CD8-positive, alpha-beta memory T cell (primary cell): ENCODE measurements at places on chromosomes 12 and 14.

- peaks cover 7% of the 10 kb centered on the region for H3K4me1 ChIP-seq
- H3K36me3 ChIP-seq: no peaks in the 10 kb centered on the region
- no peak overlapping the region for H3K27ac ChIP-seq
- DNase-seq: no peak
- H3K4me3 ChIP-seq: no peak overlapping the region
- H3K27me3 ChIP-seq: no peaks in the 10 kb centered on the region
These were observed 112.7 kb downstream of the SCARB1 start for GRCh38 chr12:124750787-124751471.

DNA sequence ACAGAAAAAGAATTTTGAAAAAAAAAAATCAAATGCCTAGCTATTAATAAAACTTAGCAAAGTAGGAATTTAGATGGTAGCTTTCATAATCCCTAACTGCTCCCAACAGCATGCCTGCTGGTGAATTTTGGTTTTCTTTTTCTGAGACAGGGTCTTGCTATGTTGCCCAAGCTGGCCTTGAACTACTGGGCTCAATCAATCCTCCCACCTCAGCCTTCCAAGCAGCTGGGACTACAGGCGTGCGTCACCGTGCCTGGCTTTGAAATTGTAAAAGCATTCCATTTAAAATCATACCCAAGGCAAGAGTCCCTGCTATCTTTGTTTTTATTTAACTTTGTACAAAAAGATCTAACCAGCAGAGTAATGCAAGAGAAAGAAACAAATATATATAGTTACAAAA is 20.7 kb downstream of the FBXO21 start:
- no peak overlapping the region for H3K4me3 ChIP-seq
- DNase-seq: no peak
- no peaks in the 10 kb centered on the region for H3K27me3 ChIP-seq
- no peak overlapping the region for H3K27ac ChIP-seq

- no peak overlapping the region for H3K27ac ChIP-seq
- no peaks in the 10 kb centered on the region for H3K27me3 ChIP-seq
- no peak overlapping the region for H3K4me3 ChIP-seq
- no peak for DNase-seq
- H3K36me3 ChIP-seq: peaks cover 22% of the 10 kb centered on the region
- no peaks in the 10 kb centered on the region for H3K4me1 ChIP-seq
These were observed 52.3 kb downstream of the RAB35 start for GRCh38 chr12:120064054-120064940.

- no peak overlapping the region for H3K27ac ChIP-seq
- no peaks in the 10 kb centered on the region for H3K27me3 ChIP-seq
- no peaks in the 10 kb centered on the region for H3K36me3 ChIP-seq
These were observed 51.1 kb upstream of the PWP1 start for GRCh38 chr12:107634530-107634929.

DNA sequence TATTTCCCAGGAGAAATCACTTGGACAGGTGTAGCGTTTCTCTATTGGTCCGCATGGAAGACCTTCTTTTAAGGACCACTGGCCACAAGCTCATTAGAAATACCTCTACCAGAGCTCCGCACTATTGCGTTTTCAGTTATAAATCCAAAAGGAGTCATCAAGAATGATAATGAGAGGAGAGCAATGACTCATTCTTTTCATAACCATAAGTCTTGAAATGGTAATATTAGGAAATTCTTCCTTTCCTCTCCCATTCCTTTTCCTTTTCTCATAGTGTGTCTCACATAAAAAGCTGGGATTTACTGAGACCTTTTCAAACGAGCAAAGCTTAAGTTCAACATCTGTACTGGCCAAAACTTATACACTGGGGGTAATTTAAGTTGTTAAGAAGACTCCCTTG is 215.7 kb downstream of the CPNE8 start:
- H3K4me1 ChIP-seq: no peaks in the 10 kb centered on the region
- H3K27ac ChIP-seq: no peak overlapping the region
- H3K4me3 ChIP-seq: no peak overlapping the region
- H3K36me3 ChIP-seq: no peaks in the 10 kb centered on the region
- DNase-seq: no peak
- no peaks in the 10 kb centered on the region for H3K27me3 ChIP-seq

DNA sequence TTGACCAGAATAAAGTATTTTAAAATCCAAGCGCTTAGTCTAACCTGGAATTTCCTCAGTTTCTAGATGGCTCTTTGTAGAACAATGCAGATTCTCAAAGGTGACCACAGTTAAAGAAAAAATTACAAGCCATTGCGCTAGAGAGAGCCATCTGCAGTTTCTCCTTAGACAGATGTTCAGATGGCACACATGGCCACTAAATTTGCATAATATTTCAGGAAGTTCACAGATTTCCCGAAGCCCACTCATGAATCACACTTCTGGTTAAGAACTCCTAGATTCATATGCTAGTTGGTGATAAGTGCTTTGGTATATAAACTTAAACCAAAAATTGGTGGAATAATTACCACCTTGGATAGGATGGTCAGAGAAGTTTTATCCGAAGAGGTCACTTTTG is 749 bp downstream of the AKAP3 start:
- DNase-seq: no peak
- peaks cover 16% of the 10 kb centered on the region for H3K4me1 ChIP-seq
- no peaks in the 10 kb centered on the region for H3K27me3 ChIP-seq
- H3K27ac ChIP-seq: peak overlapping the region; percentile 87
- no peaks in the 10 kb centered on the region for H3K36me3 ChIP-seq

GRCh38 chr12:89645434-89645833 is 63.2 kb downstream of the ATP2B1 start:
- DNase-seq: no peak
- H3K27ac ChIP-seq: no peak overlapping the region
- peaks cover 6% of the 10 kb centered on the region for H3K4me1 ChIP-seq
- no peaks in the 10 kb centered on the region for H3K36me3 ChIP-seq
- H3K4me3 ChIP-seq: no peak overlapping the region
- H3K27me3 ChIP-seq: no peaks in the 10 kb centered on the region

GRCh38 chr14:101033446-101034165 is 130.1 kb upstream of the RTL1 start:
- no peaks in the 10 kb centered on the region for H3K27me3 ChIP-seq
- DNase-seq: peak; percentile 23
- H3K36me3 ChIP-seq: no peaks in the 10 kb centered on the region
- no peak overlapping the region for H3K4me3 ChIP-seq
- H3K27ac ChIP-seq: no peak overlapping the region

DNA sequence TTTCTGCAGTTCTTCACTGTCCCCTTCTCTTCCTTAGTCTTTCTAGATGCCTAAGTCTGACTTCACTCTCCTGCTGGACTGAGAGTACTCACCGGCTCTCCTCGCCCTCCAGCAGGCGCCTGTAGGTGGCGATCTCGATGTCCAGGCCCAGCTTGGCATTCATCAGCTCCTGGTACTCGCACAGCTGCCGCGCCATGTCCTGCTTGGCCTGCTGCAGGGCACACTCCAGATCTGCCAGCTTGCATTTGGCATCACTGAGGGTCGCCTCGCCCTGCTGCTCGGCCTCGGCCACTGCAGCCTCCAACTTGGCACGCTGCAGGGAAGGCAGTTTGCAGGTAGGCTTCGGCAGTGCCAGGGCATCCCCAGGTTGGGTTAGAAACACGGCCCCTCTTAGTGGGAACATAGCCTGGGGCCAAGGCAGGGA is 5.2 kb downstream of the KRT84 start:
- H3K36me3 ChIP-seq: no peaks in the 10 kb centered on the region
- H3K4me3 ChIP-seq: no peak overlapping the region
- H3K4me1 ChIP-seq: no peaks in the 10 kb centered on the region
- H3K27ac ChIP-seq: no peak overlapping the region
- no peak for DNase-seq
- no peaks in the 10 kb centered on the region for H3K27me3 ChIP-seq

DNA sequence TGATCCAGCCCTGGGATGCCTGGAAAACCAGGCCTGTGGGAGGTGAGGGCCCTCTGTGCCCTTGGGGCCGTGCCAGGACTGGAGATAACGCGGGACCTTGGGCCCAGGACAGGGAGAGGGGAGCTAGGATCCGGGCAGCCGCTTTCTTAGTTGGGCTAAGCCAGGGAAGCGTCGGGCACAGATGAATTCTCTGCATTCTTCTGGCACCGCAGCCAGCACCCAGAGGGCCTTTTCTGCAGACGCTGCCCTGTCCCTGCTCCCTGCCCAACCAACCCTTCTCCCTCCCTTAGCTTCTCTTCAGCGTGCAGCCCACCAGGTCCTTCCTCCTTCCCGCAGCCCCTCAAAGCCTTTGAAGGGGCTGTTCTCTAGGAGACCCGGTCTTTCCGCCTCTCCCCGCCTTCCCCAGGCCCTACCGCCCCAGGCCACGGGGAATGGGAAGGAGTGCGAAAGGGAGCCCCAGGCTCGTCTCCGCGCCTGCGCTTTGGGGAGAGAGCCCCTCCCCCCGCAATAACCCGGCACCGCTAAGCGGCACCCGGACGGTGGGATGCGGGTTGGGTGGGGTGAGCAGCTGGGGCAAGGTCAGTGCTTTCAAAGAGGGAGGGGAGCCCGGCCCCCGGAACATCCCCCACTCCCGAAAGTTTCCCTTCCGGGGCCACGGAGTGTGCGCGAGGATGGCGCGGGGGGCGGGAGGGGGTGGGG is 663 bp downstream of the NCKAP5L start:
- H3K36me3 ChIP-seq: no peaks in the 10 kb centered on the region
- peak overlapping the region; percentile 12 for H3K27ac ChIP-seq
- DNase-seq: peak; percentile 44
- H3K27me3 ChIP-seq: no peaks in the 10 kb centered on the region

DNA sequence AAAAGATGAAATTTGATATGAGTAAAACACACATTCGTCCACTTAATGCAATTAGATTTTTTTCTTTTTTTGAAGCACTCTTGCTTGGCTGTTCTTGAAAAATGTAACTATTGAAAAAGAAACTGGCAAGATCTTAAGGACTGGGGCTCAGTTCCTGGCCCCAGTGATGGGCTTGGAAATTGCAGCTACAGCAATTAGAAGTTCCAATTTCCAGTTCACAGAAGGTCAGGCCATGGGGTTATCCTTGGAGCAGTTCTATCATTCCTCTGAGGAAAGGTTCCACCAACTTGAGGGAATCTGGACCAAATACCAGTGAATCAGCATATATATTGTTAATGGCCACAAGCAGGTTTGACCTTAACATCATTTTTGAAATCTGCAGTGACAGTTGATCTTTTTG is 18.9 kb downstream of the IGF1 start:
- no peak for DNase-seq
- no peaks in the 10 kb centered on the region for H3K27me3 ChIP-seq
- no peaks in the 10 kb centered on the region for H3K4me1 ChIP-seq
- H3K36me3 ChIP-seq: no peaks in the 10 kb centered on the region

DNA sequence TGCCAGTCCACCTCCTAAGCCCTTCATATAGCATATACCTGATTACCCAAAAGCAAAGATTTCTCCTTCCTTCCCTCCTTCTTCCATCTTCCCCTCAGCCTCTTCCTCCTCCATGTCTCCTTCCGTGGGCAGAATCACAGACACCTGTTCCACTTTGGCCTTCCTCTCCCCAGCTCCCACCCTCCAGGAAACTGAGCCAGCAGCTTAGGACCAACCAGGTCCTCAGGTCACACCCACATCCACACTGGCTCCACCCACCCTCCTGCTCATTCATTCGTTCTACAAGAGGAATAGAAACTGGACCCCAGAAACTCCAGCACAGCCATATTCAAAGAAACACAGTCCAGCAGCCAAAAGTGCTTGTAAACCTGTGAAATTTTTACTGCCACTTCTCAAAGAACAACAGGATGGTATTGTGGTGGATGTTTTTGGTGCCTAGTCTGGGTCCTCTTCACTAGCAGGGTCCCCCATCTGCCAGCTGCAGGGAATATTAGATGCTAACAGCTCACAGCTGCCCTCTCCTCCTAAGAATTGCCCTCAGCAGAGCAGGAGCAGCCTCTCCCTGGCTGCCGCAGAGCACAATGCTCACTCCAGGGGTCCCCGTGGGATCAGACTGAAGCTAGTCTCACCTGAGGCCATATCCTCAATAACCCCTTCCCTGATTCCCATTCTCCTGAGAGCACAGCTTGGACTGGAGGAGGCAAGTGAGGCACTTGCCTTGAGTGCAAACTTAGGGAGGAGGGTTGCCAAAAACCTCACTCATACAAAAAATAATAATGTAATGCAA is 18.4 kb downstream of the CMKLR1 start:
- DNase-seq: peak; percentile 13
- H3K36me3 ChIP-seq: no peaks in the 10 kb centered on the region
- no peak overlapping the region for H3K27ac ChIP-seq
- no peaks in the 10 kb centered on the region for H3K27me3 ChIP-seq
- no peaks in the 10 kb centered on the region for H3K4me1 ChIP-seq

GRCh38 chr14:78605025-78605762 is 435.0 kb downstream of the NRXN3 start:
- H3K36me3 ChIP-seq: no peaks in the 10 kb centered on the region
- H3K27me3 ChIP-seq: no peaks in the 10 kb centered on the region
- DNase-seq: no peak
- H3K27ac ChIP-seq: no peak overlapping the region
- no peaks in the 10 kb centered on the region for H3K4me1 ChIP-seq
- H3K4me3 ChIP-seq: no peak overlapping the region

DNA sequence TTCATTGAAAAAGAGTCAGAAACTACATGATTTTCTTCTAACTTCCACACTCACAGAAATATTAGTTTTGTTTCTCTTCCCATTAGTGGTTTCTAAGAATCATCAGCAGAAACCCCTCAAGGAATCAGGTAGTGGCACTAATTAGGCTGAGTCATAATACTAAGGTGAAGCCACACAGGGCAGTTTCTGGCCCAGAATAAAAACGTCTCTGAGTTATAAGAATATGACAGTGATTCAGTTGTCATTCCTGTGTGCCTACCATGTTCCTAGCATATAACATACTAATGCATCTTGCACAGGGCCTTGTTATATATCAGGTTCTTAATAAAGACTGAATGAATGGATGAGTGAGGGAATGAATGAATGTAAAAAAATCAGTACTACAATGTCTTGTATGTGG is 206.0 kb upstream of the PLEKHG7 start:
- no peaks in the 10 kb centered on the region for H3K27me3 ChIP-seq
- no peaks in the 10 kb centered on the region for H3K4me1 ChIP-seq
- H3K4me3 ChIP-seq: no peak overlapping the region
- H3K36me3 ChIP-seq: no peaks in the 10 kb centered on the region
- H3K27ac ChIP-seq: no peak overlapping the region

DNA sequence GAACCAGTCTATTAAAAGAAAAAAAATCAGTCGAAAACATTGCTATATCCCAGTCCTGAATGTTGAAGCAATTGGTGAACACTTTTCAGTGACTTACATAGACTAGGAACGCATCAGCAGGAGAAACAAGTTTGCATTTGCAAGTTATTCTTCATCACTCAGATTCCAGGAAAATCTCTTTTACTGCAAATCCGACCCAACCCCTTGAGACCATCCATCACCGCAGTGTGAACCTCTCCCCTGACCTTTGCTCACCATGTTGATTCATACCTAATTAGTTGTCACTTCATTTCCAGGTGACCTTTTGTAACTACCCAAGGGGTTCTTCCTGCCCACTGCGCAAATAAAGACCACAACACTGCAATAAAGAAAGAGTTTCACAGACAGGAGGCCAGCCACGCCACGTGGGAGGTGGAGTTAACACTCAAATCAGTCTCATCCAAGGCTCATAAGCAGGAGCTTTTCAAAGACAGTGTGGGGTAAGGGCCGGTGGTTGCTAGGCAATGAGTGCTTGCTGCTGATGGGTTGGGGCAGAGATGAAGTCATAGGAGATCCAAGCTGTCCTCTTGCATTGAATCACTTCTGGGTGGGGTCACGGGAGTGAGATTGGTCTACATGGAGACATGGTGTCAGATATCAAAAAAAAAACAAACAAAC is 241.3 kb upstream of the TMEM132C start:
- H3K27ac ChIP-seq: no peak overlapping the region
- no peaks in the 10 kb centered on the region for H3K27me3 ChIP-seq
- H3K36me3 ChIP-seq: no peaks in the 10 kb centered on the region
- H3K4me3 ChIP-seq: no peak overlapping the region
- no peaks in the 10 kb centered on the region for H3K4me1 ChIP-seq
